EL (cell line): ENCODE measurements at places on chromosomes 7 and 10.

GRCh38 chr7:130669085-130669700 is 645 bp upstream of the COPG2 start:
- DNase-seq = no peak

- DNase-seq = peak; percentile 24
Observed at GRCh38 chr10:62636825-62637248, 167.7 kb upstream of the ADO start.

DNA sequence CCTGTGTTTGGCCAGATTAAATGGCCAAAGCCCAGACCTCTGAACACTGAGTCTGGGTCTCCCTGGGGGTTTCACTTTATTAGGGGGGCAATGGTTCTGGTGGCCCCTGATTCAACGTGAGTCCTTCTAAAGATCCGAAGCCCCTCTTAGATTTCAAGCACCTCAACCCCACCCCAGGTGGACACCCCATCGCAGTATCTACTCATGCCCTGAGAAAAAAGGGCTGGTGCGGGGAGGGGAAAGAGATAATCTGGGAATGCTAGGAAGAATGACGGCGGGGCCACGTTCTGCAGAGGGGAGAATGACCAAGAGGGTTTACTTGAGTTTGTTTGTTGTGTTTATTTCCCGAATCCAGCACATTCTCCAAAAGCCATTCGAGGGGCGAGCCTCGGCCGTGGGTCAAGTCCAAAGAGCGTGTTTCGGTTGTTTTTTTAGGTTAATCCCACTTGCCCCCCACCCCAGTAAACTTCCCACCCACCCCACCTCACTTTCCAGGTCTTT is 832 bp downstream of the PDLIM1 start:
- no peak for DNase-seq

DNA sequence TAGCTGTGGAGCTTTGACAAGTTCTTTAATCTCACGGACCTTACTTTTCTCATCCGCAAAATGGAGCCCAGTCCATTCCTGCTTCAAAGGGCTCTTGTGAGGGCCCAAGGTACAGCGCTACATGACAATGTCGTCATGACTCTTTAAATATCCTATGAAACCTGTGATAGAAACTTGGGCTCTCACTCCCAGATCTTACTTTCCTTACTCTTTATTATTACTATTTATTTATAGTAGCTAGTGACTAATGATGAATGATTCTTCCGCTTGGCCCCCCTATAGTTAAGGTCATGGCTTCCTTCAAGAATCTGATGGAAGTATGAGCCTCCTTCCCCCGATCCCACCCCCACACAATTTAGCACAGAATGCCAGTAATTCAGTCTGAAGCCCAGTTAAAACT is 41.9 kb downstream of the RBM20 start:
- peak; percentile 58 for DNase-seq

DNA sequence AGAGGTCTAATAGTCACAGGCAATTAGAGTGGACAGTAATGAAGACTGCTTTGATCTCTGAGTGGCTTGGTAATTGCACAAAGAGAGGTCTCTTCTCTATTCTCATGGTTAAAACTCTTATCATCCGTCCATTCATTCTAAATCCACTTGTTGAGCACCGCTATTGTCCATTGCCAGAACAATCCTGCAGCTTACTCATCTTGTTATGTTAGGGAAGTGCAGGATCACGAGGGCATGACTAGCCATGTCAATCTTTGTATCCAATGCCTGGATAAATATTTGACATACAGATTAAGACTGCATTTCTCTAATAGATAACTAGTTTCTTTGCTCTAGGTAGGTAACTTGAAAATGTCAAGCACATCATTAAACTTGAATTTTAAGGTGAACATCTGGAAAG is 14.9 kb downstream of the SFTPD start:
- DNase-seq = no peak

DNA sequence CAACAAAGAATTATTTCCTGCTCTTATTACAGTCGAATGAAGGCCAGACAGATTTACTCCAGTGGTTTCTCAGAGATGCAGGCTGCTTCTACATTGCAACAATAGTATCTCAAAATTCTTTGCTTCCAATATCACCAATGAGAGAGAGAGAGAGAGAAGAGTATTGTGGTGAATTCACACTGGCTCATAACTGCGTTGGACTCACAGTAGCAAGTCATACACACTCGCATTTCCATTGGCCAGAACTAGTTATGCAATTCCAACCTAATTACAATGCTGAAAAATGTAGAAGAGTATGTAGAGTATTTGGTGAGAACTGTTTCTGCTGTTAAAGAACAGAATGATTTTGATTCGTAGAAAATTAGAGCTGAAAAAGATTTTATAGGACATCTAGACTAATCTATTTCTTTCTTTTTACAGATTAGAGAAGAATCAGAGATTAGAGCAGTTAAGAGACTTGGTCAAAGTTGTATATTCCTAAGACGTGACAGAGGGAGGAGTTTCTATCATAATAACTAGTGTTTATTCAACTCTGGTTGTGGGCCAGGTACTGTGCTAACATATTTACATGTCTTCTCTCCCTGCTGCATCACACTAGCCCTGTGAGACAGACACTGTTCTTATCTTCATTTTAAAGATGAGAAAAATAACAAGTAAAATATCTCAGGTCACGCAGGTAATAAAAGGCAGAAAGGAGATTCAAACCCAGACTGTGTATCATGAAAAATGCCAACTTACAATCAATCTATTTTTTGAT is 34.6 kb upstream of the PDK4 start:
- DNase-seq = no peak

DNA sequence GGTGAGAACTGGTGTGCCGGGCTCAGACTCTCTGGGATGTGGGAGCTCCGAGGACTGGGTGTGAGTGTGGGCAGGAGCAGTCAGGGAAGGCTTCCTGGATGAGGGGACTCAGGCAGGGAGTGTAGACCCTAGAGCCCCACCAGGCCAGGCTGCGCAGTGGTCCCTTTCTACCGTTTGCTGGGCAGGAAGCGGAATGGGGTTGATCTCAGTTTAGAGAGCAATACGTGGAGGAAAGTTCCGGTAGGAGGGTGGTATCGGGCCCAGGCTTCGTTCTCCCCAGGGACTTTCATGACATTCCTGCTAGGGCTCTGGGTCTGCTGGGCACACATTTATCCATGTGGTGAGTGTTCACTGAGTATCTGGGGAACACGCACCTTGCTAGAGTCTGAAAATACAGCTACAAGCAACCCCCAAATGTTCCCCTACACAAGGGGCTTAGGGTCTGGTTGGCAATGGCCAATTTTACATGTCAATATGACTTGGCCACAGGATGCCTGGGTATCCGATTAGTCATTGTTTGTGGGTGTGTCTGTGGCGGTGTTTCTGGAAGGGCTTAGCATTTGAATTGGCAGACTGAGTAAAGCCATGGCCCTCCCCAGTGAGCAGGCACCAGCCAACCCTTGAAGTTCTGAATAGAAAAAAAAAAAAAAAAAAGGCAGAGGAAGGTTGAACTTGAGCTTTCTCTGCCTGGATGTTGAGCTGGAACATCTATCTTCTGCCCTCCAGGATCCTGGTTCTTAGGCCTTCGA is 20.8 kb downstream of the GHRHR start:
- peak; percentile 49 for DNase-seq

GRCh38 chr7:11317766-11318165 is 344.1 kb downstream of the PHF14 start:
- DNase-seq = no peak

- DNase-seq = peak; percentile 34
Observed at GRCh38 chr7:148242294-148242821, 348.2 kb upstream of the C7orf33 start.

- DNase-seq = no peak
Observed at GRCh38 chr7:134476044-134476443, 17.1 kb upstream of the AKR1B1 start.
